ENCODE measurements at places on chromosomes 6 and 20.

DNA sequence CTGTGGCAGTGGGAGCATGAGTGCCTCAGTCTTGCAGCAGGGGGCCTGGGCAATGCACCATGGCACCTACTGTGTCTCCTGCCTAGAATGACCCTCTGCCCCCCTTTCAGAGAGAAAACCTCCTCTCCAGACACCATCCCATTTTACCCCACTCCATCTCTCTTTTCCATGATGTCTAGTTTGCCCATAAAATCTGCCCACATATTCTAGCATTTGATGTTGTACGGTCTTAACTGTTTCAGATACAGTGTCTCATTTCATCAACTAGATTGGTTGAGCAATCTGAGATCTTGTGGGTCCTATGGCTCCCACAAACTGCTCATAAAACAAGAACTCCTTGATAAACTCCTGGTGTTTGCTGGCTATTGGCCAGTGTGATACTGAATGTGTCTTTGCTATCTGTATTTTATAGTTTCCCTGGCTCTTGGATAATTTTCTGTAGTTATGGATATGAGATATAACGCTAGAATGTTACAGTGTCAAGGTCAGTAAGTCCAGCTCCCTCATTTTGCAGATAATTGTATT is 8.1 kb downstream of the PNPLA1 start:
- DNase-seq = no peak

- DNase-seq = no peak
Measured at GRCh38 chr20:44745598-44746366, at the start of gene KCNK15. Gene KCNK15, plus strand, starts transcription at chr20:44745865. Its CDS starts 46 bp downstream, at chr20:44745911.

- DNase-seq = no peak
Measured at GRCh38 chr6:150363733-150364132, 5.1 kb upstream of the IYD start.

- DNase-seq = no peak
Measured at GRCh38 chr20:47821481-47822100, 36.3 kb upstream of the SULF2 start.

DNA sequence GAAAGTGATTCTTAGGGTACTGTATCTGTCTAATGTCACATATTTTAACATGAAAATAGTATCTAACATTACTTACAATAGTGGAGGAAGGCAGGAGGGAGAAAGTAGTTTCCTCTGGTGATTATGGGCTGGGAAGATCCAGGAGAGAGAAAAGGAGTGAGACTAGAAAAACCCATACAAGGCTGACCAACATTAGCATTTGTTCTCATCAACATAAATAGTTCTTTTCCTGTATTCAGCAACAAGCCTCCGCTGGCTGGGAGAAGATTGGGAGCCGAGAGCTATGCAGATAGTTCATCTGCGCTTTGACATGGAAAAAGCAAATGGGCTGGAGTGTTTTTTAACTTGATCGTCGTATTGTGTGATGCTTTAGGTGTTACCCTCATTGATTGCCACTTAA is 239.4 kb downstream of the PHACTR1 start:
- DNase-seq = no peak

DNA sequence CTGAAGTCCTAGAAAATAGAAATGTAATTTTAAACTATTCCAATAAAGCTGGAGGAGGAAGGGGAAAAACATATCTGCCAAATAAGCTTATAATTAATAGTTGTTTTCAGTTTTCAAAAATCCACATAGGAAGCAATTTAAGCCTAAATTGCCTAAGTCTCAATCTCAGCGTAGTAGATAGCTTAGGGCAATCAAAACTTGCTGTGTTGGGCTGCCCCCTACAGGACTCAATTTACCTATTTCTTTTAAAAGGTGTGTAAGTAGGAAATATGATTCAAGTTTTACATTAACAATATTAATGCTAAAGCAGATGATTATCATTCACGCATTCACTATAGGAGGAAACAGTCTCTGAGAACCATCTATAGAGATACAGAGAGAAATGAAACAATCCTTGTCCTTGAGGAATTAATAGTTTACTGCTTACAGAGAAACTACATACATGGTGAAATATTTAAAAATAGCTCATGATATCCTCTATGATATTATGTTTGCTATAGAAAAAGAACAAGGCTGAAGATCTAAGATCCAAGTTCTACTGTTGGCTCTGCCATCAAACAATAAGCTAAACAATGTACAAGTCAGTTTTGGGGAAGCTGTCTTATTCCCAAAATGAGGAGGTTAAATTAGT is 102.1 kb downstream of the ATG5 start:
- peak; percentile 47 for DNase-seq

DNA sequence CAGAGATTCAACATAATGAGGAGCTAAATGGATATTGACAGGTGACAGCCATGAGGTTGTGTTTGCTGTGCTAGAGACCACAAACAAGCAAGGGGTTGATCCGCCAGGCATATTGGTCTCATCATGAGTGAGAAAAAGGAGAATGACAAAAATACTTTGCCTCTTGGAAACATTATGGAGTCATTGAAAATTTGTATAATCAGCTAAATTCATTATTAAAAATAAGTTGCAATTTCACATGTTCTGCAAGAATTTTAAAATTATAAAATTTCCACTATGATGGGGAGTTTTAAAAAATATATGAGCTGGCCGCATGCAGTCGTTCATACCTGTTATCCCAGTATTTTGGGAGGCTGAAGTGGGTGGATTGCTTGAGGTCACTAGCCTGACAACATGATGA is 912.3 kb upstream of the SLC35B3 start:
- no peak for DNase-seq

DNA sequence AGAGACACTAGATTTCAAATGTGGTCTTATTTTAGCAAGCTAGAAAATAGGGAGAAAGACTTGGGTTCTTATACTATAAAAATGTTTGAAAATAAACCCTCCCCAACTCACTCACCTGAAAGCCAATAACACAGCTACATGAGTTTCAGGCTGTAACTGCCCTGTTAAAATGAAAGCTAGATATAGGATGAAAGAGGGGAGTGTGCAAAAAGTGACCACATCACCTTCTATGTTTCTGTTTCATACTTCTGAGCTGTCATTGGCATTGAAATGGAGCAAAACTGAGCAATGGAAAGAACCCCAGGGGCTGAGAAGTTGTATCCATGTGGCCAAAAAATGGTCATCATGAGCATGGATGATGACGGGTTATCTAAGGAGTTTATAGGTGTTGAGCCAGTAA is 148.1 kb upstream of the TENT5A start:
- DNase-seq = no peak

DNA sequence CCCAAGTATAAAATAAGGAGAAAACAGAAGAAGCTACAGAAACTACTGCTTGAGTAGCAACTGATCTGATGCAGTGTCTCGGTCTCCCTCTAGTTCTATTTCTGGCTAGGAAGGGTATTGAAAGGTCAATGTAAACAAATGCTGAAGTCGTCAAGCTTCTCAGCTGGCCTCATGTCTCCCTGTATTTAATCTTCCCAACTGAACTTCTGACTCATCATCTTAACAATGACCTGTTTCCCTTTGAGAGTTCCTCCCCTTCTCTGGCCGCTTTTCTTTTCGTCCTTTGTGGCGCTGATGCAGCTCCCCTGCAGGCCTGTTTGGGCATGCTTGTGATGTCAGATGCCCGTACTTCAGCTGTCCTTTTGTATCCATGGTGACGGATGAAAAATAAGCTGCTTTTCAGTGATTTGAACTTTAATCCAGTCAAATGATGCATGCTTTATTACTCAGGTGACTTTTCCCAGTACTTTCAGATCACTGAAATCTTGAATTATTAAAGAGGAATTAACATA is 7.8 kb upstream of the LCA5 start:
- DNase-seq = no peak

- no peak for DNase-seq
Measured at GRCh38 chr6:119686644-119687043, 337.1 kb upstream of the MAN1A1 start.

DNA sequence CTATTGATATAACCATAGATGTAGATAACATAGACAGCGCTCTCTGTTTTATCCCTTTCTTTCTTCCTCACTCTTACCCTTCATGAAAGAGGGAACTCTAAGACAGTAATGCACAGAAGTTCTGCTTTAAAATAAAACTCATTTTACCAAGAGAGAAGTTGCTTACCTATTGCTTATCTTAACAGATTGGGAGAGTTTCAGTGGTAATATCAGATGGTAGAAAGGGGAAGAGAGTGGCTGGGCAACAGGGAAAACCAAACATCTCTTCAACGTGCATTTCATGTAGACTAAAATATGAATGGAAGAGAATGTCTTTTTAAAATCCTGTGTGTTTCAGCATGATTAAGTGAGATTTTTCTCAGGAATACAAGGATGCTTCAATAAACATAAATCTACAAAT is 45.3 kb upstream of the SIRPG start:
- DNase-seq = no peak

DNA sequence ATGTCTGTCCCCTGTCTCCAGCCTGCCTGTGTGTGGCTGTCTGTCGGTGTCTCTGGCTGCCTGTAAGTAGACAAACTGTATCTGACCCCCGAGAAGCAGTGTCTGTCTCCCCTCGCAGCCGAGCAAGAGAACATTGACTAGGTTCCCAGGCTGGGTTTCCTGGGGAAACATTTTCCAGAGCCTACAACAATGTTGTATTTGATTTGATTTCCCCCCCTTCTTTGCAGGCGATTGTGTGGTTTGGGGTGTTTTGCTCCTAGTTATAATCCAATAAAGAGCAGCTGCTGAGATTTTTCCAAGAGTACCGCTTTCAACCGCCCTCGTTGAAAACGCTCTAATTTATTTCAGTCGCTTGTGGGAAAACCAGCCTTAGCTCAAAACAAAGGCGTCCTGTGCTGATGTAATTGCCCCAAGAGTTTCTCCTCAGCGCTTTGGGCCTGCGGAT is 92.6 kb downstream of the CDC5L start:
- no peak for DNase-seq

GRCh38 chr6:29737707-29738630 is 14.7 kb downstream of the HLA-F start:
- DNase-seq = peak; percentile 50

DNA sequence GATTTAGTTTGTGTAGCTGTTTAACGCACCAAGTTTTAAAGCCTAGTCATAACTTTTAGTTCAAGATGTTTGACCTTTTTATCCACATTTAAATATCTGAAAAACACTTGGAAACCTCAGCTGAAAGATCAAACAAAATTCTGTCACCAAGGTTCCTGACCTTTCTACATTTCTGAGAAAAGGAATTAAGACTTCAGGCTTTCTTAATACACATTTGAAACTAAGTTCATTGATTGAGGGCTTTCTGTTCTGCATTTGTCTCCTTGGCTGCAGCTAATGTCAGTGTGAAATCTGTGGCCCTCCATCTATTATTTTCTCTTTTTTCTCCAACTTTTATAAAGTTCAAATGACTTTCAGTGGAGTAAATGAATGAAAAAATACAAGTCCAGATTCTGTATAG is 22.7 kb upstream of the FBXL4 start:
- DNase-seq = no peak

- DNase-seq = no peak
Measured at GRCh38 chr20:10911298-10911697, 237.5 kb upstream of the JAG1 start.

GRCh38 chr6:125129354-125129753 is 24.2 kb upstream of the TPD52L1 start:
- DNase-seq = no peak

GRCh38 chr6:45697605-45698004 is 318.1 kb downstream of the CLIC5 start:
- DNase-seq = no peak

- DNase-seq = no peak
Measured at GRCh38 chr6:139891471-139891870, 517.0 kb upstream of the CITED2 start.

GRCh38 chr20:37406010-37406998 is 60.4 kb downstream of the SRC start:
- peak; percentile 19 for DNase-seq

DNA sequence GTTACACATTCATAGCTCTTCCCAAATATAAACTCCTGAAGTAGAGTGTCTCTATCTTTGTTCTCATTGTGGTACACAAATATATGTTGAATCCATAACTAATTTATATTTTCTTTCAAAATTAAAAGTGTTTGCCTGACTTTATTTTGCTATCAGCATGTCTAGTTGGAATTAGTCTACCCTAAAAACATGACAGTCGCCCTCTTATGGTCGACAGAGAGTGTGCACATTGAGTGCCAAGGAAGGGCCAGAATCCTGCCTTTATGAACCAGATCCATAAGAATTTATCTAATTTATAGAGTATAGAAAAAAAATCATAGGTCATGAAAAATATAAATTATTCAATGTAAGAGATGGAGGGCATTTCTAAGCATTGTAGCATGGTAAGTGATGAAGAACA is 12.3 kb upstream of the DEFB112 start:
- no peak for DNase-seq

DNA sequence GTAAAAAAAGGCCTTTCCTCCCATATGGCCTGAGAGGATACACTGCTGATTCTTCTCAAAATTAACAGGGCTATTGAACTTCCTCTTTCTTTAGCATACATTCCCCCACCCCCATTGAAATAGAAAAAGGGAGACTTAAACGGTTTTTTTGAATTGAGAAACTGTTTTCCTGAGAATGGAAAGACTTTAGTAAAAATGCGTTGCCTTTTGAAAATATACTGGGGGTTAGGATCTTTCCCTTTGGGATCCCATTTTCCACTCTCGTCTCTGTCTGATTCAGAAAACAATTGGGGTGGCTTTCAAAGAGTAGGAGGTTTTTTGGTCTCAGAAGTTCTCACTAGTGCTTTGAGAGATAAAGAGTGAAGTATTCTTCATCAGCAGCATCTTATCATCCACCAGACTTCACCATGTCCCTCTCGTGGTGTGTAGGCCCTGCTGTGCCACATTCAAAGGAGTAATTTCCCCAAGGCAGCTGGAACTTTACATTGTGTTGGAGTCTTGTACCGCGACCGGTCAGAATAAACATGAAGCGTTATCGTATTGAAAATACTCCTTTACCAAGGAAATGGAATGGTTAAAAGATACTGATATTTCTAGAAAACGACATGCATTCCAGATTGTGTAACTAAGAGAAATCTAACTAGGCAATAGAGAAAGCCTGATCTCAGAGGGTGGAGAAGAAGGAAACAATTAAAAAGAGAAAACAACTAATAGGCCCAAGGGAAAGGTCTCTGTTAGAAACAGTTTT is 10.6 kb downstream of the MYB start:
- no peak for DNase-seq

- no peak for DNase-seq
Measured at GRCh38 chr20:22339946-22340345, 244.4 kb downstream of the FOXA2 start.

DNA sequence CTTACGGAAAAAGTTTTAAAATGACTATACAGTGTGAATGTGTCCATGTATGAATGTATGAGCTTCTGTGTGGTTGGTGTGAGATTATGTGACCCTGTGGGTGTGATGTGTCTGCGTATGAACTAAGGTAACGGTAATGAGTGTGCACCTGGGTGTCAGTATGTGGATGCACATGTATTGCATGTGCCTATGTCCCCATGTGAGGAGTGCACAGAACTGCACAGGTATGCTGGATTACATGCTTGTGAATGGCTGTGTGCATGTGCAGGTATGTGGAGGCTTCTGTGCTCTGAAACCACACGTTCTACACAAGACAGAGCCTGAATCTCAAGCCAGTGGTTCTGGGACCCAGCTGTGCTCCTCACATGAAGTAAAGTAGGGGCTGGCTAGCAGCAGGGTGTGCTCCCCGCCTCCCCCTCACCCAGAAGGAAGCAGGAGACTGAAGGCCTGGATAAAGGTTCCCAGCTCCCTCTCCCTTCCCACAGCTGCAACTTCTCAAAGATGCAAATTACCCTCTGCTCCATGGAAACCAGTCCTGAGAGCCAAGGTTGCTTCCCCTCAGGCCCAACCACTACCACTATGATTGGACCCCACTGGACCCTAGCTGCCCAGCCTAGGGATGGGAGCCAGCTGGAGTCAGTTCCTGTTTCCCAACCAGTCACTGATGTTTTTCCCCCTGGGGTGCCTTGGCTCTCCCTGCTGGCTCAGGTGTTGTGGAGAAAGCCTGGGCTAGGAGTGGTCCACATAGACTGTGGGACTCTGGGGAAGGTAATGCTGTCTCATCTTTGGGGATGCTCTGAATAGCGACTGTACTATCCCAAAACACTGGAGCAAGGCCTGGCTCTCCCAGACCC is 24.8 kb upstream of the SPDEF start:
- no peak for DNase-seq

Measured in stimulated activated CD4-positive, alpha-beta T cell treated with anti-CD3 and anti-CD28 coated beads, Interleukin-1b, Interleukin-23, amount 100 ng/mL, for 24 hours (primary cell).